NCI-H2171 (cell line): ENCODE measurements at places on chromosomes 5 and 9.

GRCh38 chr5:72402959-72403628 is 82.9 kb downstream of the PTCD2 start:
- no peak for DNase-seq

GRCh38 chr9:105858006-105858690 is 163.8 kb downstream of the TMEM38B start:
- DNase-seq: no peak

GRCh38 chr5:61026004-61026403 is 81.0 kb downstream of the NDUFAF2 start:
- no peak for DNase-seq

GRCh38 chr9:23824830-23825591 is 1.0 kb downstream of the ELAVL2 start:
- no peak for DNase-seq

GRCh38 chr5:128084228-128085167 is 932 bp downstream of the SLC12A2 start:
- no peak for DNase-seq

DNA sequence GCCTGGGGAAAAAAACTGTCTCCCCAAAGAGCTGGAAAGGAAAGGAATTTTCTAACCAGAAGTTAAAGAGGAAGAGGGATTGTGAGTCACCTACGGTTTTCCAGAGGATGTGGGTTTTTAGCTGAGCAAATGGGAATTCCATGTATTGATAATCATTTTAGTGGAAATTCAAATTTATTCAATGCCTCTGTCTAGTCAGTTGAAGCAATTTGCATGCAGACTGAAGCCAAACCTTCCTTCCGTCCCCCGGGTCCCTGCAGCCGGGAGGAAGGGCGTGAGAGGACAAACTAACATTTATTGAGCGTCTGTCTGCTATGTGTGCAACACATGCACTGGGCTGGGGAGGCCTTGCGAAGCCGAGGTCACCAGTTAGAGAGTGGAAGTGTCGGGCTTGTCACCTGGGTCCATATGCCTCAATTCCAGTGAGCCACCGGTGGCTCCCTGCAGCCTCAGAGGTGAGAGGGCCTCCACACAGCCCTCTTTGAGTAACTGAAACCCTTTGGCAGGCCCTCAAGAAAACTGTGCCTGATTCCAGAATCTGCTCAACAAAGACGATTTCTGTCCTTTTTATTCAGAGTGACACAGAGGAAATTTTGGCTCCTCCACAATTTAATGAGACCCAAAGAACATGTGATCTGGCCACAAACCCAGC is 70.3 kb downstream of the COL27A1 start:
- no peak for DNase-seq

- DNase-seq: peak; percentile 69
Measured at GRCh38 chr9:131728961-131729360, 10.9 kb downstream of the RAPGEF1 start.

DNA sequence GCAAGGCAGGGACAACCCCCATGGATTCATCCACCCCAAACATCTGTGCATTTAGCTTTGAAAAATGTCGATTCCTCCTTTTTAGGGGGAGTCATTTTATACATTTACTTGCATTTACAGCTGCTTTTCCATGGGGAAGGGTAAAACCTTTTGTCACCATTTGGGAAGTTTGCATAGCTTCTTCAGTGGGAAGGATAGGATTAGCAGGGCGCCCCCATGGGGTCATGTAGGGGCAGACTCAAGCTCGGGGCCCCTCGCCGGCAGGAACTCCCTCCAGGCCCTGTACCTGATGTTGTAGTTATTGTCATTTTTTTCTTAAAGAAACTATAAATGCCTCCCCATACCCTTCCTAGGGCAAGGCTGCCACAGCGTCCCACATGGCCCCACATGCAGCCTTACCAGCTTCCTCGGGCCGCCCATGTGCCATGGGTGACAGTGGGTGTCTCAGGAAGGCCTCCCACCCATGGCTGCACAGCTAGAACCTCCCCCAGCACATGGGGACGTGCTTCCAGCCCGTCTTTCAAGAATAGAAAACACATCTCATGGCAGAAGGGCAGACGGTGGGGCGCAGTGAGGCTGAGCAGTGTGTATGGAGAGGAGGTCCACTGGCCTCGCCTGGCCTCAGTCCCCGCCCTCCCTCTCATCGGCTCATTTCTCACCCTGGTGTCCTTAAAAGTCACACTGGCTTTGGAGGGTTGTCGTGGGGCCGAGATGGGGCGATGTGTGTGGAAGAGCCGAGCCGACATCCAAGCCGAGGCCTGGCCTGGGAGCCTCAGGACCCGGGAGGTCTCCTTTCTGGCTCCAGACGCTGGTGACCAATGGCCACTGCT is 76.1 kb upstream of the OTULINL start:
- DNase-seq: no peak

DNA sequence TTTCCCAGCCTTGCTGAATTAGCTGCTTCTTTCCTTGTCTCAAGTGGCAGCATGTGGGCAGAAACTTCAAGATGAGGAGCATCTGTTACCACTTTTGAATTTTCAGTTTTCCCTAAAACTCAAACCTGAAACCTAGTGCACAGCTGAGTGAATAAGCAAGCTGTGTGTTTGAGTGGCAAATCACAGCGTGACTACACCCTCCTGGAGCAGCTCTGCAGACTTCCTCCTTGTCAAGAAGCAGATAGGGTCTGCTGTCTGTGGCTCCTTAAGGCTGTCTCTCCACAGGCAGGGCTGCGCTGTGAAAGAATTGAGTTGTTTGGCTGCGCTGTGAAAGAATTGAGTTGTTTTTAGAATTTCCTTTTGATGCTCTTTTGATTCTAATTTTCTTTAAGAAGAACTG is 179.7 kb upstream of the HAPLN1 start:
- no peak for DNase-seq

- DNase-seq: no peak
Measured at GRCh38 chr5:109681763-109682162, 8.0 kb upstream of the MAN2A1 start.

DNA sequence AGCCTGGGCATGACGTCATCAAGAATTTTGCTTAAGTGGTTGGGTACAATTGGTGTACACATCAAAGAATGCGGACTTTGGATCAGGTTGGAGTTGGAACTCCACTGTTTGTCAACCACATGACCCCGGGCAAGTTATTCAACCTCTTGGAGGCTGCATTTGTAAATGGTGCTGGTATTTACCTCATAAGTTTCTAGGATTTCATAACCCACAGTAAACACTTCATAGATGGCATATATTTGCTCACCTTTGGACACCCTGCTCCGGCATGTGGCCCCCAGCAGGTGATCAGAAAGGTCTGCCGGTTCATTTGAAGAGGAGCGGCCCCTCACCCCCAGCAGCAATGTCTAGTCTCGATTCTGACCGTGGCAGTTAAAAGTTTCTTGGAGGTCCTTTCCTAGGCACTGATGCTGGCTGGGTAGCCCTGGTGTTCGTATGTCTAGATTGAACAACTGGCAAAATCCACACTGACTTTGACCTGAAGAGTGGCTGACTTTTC is 60.6 kb downstream of the IL6ST start:
- DNase-seq: no peak

GRCh38 chr5:171697221-171698102 is 88.2 kb upstream of the SMIM23 start:
- no peak for DNase-seq

DNA sequence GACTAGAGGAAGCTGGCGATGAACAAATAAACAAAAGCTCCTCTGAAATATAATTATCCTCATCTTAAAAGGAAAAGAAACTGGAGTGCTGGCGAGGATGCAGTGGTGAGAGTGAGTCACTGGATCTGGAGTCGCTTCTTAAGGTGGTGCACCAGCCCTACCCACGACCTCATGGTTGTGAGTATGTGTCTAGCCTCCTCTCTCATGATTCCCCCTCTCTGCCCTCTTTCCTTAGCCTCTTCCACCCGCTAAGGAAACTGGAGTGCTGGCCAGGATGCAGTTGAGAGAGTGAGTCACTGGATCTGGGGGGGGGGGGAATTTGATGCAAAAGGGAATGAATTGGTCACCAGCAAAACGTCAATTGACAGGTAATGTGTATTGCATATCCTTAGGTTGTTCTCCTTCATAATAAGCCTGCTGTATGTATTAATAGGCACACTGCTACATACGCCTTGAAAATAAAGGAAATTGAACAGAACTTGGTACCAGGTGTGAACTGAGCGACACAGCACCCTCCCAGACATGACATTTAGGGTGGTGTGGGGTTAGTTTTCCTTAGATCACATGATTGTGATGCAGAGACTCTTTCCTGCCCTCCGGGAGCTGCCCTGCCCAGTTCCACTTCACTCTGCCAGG is 36.3 kb upstream of the EBF1 start:
- no peak for DNase-seq

DNA sequence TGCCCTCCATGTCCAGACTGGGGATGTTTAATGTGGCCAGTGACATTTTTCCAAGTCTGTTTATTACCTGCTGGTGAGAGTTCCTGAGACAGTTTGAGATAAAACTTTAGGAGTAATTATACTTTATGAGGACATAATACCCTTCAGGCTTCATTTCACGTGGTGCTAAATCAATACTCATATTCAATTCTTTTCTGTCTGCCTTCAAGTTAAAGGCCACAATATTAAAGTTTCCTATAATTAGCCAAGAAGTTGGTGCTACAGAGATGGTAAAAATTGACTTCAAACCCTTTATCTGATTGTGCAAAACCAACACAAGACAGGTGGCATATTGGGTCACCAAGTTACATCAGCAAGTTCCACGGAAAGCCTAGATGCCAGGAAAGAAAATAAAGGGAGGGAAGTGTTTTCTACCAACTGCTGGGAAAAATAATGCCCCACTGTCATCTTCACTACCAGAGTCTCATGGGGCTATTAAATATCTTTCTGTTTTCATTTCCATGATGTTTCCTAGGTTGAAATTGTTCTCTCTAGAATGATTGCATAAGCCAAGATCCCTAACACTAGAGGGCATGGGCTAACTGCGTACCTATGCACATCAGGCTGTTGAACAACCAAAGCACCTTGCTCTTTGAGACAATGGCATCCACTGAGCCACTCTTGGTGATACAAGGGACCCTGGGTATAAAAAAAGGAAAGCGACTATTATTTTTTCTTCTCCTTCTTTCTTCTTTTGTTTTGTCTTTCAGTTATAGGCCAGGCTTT is 68.7 kb downstream of the INSYN2B start:
- no peak for DNase-seq

GRCh38 chr9:114837923-114838322 is 32.1 kb upstream of the TNFSF15 start:
- no peak for DNase-seq

DNA sequence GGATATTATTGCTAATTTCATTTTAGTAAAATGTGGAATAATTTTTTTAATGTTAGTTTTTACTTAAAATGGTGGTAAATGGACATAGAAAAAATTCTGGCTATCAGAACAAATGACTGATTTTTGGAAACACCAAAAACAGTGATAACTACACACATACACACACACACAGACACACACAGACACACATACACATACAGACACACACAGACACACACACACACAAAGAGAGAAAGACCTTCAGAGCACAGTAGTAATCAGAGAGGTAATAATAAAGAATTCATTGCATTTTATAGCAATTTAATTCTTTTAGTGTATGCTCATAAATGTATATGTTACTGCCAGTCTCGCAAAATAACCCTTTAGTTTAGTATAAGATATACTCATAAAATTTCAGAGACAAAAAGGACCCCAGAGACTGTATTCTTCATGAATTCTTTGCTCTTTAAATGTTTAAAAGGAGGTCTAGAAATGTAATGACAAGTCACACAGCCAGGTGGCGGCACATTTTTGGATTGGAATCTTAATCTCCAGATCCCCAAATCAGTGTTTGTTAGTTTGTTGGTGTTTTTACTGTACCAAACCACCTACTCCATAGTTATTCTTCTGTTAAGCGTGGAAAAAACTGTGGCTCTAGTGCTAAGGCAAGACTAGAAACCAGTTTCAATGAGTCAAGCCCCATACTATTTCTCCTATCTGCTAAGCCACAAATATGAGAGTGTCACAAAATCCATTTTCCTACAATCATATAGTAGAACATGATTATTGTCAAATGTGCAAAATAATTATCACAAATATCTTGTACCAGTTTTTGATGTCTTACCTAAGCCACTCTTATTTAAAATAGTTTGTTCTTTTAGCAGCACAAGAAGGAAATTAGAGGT is 109.9 kb downstream of the EDIL3 start:
- DNase-seq: no peak

DNA sequence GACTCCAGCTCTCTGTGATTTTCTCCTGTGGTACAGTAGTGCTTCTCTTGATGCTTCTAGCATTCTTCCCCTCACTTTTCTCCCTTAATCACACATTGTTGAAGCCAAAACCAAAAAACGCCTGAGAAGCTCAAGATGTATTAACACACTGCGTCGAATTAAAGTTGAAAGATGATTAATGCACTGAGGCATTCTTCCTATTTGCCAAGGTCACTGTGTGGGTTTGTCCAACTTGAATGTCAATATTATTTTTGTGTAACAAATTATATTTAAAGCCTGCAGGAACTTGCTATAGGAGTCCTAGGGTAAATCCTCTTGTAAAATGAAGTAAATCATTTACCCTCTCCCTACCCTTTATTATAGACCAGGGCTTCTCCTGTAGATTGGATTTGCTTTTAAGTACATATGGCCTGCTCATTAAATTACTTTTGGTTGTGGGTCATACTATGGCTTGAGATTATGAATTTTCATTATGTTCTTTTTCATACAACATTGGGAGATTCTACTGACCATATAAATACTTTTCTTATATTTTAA is 68.1 kb downstream of the GDA start:
- no peak for DNase-seq

DNA sequence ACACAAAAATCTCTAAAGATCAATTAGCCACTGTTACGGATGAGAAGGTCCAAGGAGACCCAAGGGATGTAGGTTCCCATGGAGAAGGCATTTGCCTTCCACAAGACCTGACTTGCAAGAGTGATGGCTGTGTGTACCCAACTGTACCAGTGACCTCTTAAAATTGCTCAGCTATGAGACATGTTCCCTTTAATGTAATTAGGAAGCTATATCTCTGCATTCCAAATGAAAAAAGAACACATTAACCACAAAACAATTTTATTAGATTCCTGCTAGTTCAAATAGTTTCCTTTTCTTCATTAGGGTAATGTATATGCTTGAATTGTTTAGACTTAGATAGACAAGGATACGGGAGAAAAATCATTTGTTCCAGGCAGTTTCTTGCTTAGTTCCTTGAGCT is 3.3 kb downstream of the OR2Y1 start:
- no peak for DNase-seq

GRCh38 chr5:66892716-66893115 is 296.5 kb downstream of the MAST4 start:
- no peak for DNase-seq

GRCh38 chr9:17401858-17402257 is 177.0 kb upstream of the SH3GL2 start:
- no peak for DNase-seq

DNA sequence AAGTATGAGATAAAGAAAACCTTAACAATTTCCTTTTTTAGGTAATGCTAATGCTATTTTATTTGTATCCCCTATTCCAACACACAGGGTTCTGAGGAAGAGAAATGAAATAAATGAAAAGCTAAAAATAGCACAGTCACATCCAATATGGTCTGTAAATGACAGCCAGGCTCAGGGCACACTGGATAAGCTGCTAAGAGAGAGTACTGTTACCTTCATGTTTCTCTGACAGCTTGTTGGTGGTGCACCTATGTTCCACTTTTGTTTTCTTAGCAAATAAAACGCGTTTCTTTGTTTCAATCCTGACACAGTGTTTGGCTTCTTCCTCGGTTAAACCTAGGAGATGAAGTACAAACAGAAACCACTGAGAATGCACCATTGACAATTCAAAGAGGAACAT is 41.3 kb downstream of the C6 start:
- no peak for DNase-seq
